Right ventricle myocardium inferior (tissue), 1 donor: ENCODE measurements at places on chromosomes 16 and 17.

DNA sequence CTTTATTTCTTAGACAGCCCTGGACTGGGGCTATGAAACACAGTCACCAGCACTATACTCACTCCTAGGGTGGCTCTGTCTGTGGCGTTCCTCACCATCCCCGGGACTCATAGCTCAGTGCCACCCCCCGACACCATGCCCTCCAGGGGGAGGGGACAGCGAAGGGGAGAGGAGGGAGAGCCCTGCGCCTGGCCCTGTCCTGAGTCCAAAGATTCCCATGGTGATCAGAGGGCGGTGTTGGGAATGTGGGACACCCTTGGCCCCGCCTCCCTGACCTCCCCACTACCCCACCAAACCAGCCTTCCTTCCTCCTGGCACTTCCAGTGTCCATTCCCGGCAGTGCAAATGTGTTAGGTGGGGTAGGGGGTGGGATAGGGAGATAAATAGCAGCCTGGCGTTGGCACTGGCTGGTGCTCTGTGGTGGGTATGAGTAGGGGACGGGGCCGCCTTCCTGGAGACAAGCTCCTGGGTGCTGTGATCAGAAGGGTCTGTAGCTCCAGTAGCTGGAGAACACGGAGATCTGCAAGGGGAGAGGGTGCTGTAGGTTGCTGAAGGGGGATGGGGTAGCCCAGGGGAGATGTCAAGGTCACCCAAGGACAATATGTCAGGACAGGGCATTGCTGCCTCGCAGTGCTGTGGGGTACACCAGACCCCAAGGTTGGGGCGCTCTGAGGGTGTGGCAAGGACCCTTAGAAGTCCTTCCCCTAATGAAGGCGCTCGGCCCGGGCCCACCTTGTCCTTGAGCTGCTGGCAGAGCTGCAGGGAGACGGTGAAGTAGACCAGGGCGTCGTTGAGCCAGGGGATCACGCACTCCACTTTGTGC lies 2.0 kb downstream of the SMIM22 start:
- DNase-seq = peak; percentile 51

DNA sequence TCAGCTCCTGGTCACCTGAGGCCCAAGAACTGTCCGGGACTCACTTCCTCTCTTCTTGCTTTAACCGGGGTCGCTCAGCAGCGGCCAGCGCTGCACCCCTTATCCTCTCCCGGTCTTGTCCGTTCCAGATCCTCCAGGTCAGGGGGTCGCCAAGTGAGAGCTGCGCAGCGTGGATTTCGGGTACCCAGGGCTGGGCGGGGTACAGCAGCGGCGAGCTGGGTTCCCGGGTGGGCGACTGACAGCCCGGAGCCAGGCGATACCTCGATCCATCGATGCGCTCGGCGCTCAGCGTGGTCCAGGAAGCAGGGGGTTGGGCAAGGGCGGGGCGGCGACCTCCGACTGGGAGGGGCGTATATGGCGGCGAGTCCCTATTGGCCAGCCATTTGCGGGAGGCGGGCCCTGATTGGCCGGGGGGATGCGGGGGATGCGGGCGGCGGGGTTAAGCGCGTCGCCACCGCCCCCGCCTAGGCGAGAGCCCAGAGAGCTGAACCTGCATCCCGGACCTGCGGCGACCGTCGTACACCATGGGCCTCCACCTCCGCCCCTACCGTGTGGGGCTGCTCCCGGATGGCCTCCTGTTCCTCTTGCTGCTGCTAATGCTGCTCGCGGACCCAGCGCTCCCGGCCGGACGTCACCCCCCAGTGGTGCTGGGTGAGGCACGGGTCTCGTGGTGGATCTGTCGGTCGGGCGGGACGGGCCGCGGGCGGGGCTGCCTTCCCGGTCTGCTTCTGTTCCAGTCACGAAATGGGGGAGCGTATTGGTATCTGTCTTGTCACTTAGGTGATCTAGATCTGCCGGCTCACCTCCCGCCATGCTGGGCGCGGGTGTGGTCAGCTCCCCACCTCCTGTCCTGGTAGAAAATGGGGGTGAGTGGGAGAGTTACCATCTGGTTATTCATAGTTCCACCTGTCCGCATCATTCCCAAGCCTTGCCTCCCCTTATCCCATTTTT lies at the start of gene PLA2G15:
PLA2G15 (plus strand) TSS at position 471 of the 951 bp plus-strand sequence; CDS start at position 525, 54 bp downstream.
- peak; percentile 98 for DNase-seq

GRCh38 chr16:89123001-89123830 lies 29.6 kb downstream of the ACSF3 start:
- peak; percentile 27 for DNase-seq

DNA sequence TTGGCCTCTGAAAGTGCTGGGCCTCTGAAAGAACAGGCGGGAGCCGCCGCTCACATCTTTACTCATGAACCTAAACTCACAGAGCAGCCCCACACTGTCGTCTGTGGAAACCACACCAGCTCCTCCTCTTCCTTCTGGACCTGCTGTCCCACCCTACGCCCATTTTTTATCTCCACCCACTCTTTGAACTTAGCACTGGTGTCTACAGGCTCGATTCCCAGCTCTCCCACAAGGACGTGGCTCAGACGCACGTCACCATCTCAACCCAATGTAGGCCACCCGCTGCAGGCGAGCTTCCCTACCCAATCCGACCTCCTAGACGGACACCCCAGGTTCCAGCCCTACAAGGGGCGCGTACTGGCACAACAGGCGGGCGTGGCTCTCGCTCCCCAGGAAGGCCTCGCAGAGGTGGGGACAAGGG lies 62.2 kb downstream of the NXN start:
- DNase-seq = no peak

GRCh38 chr17:76312735-76313134 lies 4.7 kb upstream of the QRICH2 start:
- no peak for DNase-seq

- no peak for DNase-seq
Measured at GRCh38 chr17:81992306-81993102, 15.1 kb downstream of the ASPSCR1 start.

- no peak for DNase-seq
Measured at GRCh38 chr17:56697190-56697589, 103.7 kb downstream of the NOG start.

- DNase-seq = peak; percentile 77
Measured at GRCh38 chr16:351804-352520, 561 bp downstream of the AXIN1 start.

- DNase-seq = peak; percentile 64
Measured at GRCh38 chr16:630249-630814, 453 bp upstream of the WFIKKN1 start.

DNA sequence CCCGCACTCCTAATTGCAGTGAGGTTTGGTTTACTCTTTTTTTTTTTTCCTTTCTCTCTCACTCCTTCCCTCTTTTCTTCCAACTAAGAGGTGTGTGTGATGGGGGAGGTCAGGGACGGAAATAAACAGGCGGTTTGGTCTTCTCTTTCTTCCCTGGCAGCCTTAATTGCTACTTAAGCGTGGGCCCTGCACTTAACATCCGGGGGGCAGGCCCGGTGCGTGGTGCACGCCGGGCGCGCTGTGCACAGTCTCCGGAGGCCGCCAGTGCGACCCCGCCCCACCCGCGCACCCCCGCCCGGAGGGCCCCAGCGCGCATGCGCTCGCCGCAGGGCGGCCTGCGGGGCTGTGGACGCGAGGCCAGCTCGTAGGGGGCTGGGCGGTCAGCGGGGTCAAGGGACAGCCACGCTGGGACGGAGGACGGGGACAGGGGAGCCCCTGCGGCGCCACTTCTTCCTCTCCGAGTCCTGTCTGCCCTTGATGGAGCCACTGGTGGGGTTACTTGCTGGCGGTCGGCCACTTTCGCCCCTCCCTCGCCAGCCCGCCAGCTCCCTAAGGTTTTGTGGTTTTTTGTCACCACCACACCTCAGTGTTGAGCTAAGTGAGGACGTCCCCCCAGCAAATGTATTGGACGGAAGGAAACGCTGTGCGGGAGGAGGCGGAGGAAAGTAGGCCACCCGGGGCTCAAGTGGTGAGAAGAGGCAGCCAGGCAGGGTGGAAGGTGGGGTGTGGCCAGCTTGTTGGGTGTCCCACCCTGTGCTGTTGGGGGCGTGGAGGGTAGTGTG lies 120.9 kb downstream of the MRM1 start:
- peak; percentile 79 for DNase-seq

- DNase-seq = peak; percentile 66
Measured at GRCh38 chr16:89448656-89449055, 41.7 kb downstream of the ANKRD11 start.
